SK-N-SH (cell line): ENCODE measurements at places on chromosomes 13 and 19.

GRCh38 chr19:19185853-19186740, 5.9 kb downstream of the BORCS8 start:
- DNase-seq = peak; percentile 83

- DNase-seq = no peak
Observed at GRCh38 chr19:58183817-58184215, 955 bp downstream of the ZNF274 start.

DNA sequence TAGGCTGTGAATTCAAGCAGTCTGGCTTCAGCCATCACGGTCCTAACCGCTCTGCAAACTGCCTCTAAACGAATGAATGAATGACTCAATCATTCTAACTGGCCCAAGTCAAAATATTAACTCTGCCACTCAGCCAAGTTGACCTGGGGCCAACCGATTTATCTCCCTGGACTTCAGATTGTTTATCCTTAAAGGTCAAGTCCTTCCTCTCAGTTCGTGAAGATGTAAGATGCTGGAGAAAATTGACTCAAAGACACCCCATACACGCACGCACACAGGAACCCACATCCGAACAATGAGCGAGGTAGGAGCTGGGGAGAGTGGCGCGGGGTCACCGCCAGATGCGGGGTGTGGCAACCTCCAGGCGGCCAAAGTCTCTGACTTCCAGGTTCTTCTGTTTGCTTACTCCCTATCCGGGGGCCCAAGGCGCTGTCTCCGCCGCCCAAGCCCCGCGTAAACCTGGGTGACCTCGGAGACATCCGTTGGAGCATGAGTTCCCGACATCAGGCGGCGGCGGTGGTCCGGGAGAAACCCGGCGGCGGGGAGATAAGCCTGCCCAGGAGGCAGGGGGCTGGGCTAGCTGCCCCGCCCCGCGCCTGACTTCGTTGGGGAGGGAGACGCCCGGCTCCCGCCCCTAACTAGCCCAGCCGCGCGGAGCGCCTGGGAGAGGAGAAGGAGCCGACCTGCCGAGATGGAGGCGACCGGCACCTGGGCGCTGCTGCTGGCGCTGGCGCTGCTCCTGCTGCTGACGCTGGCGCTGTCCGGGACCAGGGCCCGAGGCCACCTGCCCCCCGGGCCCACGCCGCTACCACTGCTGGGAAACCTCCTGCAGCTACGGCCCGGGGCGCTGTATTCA, at the start of gene CYP2S1:
TSS of gene CYP2S1 (plus strand) at position 646 of the 856 bp plus-strand sequence. CDS start at position 692, 46 bp downstream.
- no peak for DNase-seq

DNA sequence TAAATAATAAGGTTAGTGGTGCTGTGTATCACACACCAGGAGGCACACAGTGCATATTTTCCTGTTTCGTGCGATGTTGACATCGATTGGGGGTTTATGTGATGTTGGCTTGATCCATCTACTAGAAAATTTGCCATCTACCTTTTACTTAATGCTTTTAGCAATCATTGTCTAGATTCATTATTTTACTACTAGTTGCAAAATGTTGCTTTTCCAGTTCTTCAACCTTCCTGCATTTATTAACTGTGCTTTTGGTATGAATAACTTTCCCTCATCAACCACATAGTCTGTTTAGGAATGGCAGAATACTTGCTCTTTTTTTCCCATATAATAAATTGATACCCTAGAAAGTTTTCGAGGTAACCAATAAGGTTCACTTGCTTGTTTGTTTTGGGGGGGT, 17.5 kb downstream of the C13orf42 start:
- DNase-seq = no peak

DNA sequence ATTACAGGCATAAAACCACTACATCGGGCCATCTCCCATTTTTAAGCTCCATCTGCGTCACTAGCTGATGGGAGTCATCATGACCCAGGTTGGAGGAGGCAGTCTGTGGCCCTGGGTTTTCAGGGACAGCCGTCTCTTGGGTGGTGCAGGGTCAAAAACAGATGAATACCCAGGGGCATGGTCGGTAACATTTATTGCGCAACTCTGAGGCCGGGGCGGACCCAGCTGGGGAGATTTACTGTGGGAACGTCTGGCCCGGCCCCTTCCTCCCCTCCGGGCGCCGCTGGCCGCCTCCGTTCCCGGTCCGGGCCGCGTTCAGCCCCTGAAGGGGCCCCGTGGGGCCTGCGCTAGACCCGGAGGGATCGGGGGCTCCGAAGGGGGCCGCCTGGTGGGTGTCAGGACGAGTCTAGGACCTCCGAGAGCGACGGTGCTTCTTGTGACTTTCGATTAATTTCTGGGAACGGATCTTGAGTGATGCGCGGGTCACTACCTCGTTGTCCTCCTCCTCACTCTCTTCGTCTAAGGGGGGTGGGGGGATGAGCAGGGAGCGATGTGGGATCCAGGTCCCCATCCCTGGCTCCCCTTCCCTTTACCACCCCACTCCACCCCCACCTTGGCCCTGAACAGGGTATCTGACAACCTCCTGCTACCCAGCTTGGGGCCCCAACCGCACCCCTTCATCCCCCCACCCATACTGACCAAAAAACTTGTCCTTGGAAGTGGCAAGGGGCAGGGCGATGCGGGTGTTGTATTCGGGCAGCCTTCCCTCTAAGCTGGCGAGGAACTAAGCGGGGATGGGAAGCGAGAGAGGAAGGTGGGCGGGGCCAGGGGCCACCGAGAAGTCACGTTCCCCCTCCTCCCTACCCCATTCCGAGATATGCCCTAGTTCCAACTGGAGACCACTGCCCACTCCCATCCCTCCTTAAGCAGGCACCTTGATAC, 1.6 kb upstream of the RGL3 start:
- no peak for DNase-seq
